ENCODE measurements at places on chromosomes 2 and 18.

- peak; percentile 65 for DNase-seq
These were observed 11.5 kb downstream of the CFAP65 start for GRCh38 chr2:219029829-219030165.

DNA sequence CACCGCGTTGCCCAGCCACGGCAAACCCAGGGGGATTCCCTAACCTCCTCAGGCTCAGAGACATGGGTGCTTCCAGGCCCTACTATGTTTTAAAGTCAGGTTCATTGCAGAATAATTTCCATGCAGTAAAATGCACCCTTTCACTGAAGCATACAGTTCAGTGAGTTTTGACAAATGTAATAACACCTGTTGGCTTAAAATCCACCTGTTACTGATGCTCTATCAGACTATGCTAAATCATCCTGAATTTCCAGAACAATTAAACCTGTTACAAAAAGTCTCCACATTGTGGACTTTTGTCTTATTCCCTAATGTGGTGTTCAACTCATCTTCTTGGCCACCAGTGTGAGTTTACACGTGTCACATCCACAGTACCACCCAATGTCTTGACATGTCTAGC, 147.0 kb upstream of the ACAA2 start:
- no peak for DNase-seq

DNA sequence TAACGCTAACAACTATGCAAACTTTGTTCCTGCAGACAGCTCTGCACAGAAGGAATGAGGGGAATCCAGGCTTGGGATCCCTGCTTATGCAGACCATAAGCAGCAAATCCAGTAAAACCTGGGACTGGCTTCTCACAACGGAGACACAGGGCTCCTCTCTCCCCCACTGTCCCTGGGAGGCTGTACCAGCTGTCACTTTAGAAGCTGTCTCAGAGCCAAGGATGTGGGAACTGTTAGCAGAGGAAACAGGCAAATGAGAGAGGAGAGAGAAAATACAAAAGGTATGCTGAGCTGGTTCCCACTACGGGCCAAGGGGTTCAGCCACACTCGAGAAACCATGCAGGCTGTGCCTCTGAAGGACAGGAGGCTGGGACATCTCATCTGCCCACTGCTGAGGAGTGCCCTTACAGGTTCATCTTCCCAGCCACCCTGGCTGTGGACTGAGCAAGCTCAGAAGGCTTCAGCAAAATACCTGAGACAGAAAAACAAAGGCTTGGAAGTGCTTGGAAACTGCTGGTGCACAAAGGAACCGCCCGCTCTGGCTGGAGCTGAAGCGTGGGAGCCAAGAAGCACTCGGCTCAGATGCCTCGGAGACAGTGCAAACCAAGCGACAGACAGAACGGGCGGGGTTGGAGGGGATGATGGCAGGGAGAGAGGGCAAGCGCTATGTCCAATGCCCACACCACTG, 72.5 kb downstream of the FAM210A start:
- DNase-seq: no peak

DNA sequence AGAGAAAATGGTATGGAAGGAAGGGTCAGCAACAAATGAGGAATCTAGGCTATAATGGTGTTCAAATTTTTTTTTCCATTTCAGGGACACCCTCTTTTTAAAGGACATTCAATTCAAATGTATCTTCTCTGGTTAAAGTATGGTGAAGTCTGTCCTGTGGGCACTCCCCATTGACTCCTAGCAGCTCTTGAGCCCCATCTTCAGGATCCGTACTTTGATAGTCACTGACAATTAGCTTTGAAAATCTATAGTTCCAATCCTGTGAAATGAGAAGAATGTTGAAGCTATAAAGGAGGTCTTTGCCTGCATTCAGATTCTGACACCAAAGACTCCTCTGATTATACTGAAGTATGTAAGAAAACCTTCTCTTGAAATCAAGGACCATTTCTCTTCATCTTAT, 43.3 kb downstream of the KCNH7 start:
- no peak for DNase-seq

DNA sequence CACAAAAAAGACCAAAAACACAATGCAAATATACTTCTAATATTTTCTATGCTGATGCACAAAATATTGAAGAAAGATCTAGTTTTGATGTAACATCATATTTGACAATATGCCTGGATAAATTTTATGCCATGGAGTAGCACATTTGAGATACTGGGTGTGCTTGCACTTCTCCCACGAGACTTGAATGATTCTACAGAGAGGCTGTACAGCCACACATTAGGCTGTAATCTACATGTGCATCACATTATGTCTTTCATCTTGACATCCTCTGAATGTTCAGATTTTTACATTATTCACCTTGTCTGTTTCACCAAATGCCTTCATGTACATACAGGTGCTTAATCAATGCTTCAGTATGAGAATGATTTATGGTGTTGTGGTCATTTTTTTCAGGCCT, 756.4 kb upstream of the CDH7 start:
- peak; percentile 33 for DNase-seq

GRCh38 chr2:73385123-73385503, 523 bp upstream of the ALMS1 start:
- no peak for DNase-seq

- DNase-seq: peak; percentile 90
These were observed 866.6 kb downstream of the CPS1 start for GRCh38 chr2:211423018-211423417.

DNA sequence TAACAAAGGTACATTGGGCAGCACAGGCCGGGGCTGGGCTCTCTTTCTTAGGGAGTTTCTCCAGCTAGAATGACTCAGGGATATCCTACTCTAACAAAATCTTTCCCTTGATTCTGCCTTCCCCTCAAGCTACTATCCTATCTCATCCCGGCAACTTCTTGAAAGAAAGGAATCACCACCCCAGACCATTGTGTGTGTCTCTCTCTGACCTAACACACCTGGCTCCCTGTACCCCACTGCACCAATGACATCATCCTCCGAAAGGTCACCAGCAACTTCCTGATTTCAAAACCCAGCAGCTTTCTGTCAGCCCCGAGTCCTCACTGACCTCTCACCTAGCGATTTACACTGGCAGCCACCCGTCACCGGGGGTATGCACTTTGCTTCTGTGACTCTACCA, 72.1 kb upstream of the MAP4K4 start:
- DNase-seq: no peak

DNA sequence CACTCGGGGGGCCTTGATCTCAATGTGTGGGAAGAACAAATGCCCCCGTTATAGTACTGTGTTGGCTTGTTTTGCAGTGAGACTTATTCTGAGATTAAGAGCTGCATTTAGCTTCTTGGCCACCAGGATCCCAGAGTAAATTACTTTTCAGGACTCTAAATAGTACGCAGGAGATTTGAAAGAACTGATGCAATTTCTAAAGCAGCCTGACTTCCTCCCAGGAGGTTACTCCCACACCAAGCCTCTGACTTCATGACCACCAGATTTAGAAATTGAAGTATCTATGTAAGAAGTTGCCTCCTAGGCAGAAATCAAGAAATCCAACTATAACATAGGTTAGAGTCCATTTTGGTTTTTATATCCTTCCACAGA, 67.0 kb downstream of the FEZ2 start:
- DNase-seq: no peak

DNA sequence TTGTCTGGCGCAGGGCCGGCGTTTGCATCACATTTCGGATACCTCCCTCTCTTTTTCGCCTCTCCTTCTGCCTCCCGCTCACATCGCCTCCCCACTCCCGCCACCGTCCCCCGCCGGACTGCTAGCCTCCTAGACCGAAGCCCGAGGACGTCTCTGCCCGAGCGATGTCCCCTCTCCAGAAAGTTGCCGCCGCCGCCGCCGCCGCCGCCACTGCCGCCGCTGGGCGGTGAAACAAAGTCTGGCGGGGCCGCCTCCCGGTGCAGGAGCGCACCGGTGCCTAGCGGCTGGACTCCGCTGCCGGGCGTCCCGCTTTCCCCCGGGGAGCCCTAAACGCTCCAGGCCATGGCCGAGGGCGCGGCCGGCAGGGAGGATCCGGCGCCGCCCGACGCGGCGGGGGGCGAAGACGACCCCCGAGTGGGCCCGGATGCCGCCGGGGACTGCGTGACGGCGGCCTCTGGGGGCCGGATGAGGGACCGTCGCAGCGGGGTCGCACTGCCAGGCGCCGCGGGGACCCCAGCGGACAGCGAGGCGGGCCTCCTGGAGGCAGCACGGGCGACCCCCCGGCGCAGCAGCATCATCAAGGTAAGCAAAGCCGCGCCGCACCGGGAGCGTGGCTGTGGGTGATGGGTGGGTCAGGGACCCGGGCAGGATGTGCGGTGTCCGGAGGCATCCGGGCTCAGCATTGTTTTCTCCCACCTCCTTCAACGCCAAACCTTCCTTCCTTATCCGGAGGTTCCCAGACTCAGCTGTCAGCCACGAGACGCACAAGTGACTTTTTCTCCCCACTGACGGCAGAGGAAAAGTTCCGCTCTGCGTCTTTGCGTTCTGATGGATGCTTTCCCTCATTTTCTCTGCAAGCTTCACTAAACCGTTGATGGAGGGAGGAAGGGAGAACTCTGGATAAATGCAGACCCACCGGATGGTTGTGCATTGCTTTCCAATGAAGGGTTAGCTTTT, 643 bp downstream of the PLCL1 start:
- DNase-seq: peak; percentile 29

- no peak for DNase-seq
These were observed 59.9 kb downstream of the ADI1 start for GRCh38 chr2:3459185-3460015.

DNA sequence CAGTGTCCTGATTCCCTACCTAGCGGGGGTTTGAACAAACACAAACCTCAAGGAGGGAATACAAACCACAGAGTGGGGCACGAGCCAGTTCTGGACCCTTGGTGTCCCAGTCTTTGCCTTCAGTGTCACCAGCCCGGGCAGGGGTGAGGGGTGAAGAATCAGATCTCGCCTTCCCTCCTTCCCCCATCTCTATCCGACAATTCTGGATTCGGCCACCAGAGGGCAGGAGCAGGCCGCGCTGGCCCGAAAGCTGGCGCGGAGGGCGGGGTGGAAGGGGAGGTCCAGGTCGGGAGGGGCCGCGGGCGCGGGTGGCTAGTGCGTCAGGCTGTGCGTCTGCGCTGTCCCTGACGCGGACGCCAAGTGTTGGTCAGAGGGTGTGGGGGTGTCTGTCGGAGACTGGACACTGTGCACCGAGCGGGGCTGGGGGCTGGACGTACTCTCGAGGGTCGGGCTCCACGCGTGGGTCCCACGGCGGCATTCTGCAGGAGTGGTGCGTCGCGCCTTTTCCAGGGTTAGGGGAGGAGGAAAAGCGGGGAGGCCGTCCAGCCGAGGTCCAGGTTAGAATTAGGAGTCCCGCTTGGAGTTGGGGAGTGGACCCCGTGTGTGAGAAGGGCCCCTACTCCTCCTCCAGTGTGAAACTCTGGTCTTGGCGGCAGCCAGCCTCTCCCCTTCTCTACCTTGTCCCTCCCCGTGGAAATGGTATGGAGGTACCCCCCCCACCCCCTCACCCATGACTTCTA, 2.9 kb upstream of the CRYBA2 start:
- peak; percentile 72 for DNase-seq
